ENCODE measurements at places on chromosomes 1 and 21.

- DNase-seq = no peak
Measured at GRCh38 chr1:10694274-10694632, 102.2 kb downstream of the CASZ1 start.

- DNase-seq = no peak
Measured at GRCh38 chr1:41767534-41768525, 150.9 kb downstream of the HIVEP3 start.

- DNase-seq = peak; percentile 66
Measured at GRCh38 chr21:36320421-36321324, 676 bp downstream of the MORC3 start.

DNA sequence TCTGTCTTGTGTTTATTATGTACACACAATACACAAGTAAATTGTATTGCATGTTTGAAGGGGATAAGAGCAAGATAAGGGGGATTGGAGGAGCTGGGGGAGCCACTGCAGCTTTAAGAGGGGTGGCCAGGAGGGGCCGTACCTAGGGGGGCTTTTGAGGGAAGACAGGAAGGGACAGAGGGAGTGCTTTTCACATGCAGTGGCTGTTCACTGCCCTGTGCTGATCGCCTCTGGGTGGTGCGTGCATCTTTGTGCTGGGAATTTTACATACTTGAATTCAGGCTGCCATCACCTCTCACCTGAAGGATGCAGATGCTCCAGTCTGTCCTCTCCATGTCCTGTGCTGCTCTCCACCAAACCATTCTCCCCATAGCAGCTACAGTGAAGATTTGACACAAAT is 179.5 kb downstream of the PTPRU start:
- DNase-seq = no peak

GRCh38 chr1:103790172-103790571 is 40.5 kb downstream of the AMY1C start:
- no peak for DNase-seq

- DNase-seq = no peak
Measured at GRCh38 chr1:18645747-18646090, 15.1 kb downstream of the PAX7 start.

DNA sequence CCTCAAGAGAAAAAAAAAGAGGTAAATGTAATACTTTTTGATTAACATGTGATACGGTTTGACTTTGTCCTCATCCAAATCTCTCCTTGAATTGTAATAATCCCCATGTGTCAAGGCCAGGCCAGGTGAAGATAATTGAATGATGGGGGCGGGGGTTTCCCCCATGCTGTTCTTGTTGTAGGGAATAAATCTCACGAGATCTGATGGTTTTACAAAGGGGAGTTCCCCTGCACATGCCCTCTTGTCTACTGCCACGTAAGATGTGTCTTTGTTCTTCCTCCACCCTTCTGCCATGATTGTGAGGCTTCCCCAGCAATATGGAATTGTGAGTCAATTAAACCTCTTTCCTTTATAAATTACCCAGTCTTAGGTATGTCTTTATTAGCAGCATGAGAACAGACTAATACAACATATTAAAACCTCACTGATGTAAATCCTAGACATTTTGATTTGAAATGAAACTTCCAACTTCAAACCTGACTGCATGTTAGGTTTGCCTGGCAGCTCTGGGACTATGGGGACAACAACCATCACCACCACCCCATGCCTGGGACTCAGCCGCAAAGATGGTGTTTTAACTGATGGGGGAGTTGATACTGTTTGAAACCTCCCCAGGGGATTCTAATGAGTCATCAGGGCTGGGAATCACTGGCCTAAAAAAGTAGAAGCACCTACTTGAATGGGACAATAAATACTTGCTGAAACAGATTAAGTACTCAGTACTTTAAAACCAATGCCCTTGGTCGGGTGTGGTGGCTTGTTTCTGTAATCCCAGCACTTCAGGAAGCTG is 32.8 kb upstream of the BACH1 start:
- no peak for DNase-seq

GRCh38 chr1:230313453-230314141 is 112.5 kb downstream of the PGBD5 start:
- DNase-seq = no peak

DNA sequence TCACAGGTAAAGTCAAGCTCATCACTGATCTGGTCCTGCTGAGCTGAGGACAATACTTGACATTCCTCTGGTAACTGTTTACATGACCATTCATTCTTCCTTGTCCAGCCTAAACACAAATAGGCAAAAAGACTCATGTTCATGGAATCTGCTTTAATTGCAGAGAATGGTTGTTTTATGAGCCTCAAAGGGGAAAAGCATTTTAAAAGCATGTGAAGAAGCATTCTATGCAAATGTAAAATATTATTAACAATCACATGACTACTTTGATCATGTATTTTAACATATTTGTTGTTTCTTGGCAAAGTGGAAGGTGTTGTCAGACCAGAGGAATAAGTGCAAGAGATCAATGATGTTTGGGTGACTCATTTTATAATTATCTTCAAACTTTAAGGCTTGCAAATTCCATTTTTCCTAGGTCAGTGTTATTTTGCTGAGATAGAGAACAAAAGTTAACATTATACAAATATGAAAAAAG is 133.7 kb downstream of the RUNX1 start:
- DNase-seq = no peak

DNA sequence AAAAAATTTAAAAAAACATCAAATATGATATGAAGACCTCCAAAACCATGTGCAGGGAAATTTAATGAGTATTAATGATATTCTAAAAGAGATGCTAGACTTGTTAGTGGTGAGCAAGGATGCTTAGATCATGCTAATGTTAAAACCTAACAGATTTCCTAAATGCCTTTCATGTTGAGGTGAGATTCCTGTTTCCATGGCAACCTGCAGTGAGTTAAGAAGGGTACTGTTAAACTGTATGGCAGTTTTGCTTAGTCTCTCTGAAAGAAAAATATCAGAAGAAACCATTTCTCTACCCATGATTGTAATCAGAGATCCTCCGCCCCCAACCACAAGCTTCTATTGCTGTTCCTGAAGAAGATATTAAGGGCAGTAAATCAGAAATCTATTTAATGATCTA is 321.6 kb upstream of the LRRC7 start:
- no peak for DNase-seq

- DNase-seq = no peak
Measured at GRCh38 chr1:43056460-43056859, 97.8 kb upstream of the SLC2A1 start.

DNA sequence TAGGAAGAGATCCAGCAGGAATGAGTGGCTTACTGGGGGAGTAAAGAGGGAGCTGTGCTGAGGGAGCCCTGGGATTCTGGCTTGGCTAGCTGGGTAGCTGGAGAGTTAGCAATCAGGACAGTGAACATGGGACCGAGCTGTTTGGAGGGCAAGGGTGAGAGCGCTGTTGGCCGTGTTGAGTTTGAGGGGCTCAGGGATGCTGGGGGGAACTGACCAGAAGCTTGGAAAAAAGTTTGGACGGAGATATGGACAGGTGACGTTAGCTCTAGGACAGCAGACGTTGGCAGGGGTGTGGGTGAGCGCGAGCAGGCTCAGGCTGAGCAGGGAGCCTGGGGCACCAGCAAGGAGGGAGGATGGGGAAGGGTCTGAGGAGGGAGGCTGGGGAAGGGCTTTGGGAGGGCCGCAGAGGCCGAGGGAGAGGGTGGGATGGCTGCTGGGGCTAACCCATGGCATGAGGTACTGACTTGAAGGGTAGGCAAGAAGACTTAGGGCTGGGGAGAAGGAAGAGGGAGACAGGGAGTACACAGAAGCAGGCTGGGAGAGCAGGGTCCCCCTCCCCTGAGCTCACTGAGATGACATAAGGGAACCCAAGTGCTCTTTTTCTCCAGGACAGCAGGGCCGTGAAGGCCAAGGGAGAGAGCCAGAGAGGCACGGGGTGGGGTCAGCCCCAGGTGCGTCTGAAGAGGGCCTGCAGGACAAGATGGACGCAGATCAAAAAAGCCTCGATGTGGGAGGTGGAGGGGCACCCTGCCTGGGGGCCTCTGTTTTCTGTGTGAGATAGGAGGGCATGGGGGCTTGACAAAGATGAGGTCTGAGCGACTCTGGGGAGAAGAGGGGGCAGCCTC is 8.2 kb downstream of the SH2D2A start:
- no peak for DNase-seq

DNA sequence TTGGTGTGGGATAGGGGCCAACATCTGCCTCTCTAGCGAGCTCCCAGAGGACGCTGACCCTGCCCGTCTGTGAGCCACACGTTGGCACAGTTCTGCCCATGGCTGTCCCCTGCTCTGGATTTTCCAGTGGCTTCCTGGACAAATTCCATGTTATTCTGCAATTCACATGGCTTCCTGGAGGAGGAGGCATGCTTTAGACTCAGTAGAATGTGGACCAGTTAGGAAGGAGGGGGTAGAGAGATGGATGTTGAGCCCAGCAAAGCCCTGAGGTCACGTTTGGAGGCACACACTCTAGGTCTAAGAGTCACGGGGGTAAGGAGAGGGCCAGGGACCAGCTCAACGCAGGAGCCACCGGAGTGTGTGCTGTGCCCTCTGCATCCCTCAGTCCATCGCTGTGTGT is 12.2 kb downstream of the COL8A2 start:
- DNase-seq = no peak

DNA sequence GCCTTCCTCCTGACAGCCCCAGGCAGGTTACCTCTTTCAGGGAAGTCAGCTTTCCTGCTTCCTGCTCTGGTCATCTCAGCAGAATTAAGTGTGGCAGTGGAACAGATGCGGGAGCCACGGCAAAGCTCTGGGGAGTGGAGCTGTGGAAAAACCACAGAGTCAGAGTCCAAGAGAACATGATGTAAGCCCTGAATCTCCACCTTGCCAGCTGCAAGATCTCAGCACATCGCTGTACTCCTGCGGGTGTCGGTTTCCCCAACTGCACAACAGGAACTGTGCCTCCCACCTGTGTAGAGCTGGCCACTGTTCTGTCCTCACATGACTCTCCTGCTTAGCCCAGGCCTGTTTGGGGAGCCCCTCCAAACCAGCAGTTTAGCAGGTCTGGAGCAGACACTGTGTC is 123.7 kb downstream of the MATN1 start:
- no peak for DNase-seq
